ENCODE measurements at places on chromosomes 2 and 18. TPM values are rescaled to one million over a fixed set of nuclear protein-coding genes. Genes with fewer than 3 reads are reported as not detected.

DNA sequence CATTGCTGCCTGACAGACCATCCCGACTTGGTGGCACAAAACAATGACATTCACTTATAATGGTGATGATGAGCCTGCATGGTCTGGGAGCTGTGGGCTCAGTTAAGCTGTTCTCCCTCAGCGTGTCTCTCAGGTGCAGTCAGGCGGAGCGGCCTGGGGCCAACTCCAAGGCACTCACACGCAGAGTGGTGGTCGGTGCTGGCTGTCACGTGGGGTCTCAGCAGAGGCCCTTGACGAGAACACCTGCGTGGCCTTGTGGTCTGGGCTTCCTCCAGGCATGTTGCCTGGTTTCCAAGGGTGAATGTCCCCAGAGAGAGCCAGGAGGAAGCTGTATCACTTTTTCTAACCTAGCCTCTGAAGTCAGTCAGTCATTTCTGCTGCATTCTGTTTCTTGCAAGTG is 29.8 kb downstream of the ARMC9 start:
- DNase-seq = no peak

GRCh38 chr18:69947361-69948133 is at the start of gene CD226:
CD226 (minus strand) TSS chr18:69947873; CDS start chr18:69947406, 467 bp downstream.
- DNase-seq = no peak

GRCh38 chr18:24540896-24541295 is 80.5 kb downstream of the HRH4 start:
- no peak for DNase-seq

DNA sequence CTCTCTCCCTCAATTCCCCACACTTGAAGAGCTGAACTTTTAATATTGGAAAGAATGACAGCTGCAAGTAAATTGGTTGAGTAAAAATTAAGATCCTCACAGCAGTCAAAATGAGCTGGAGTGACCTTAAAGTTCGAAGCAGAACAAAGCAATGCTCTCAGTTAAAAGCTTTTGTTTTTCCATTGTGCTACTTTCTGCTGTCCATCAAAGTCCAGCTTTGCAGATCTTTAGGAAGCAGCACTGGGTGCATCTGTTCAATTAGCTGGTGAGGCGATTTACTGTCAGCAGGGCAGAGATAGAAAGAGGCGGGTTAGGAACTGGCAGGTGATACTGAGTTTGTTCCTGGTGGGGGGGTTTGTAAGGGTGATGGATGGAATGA is 834.8 kb downstream of the CPS1 start:
- peak; percentile 67 for DNase-seq

GRCh38 chr2:887639-888038 is 63.0 kb upstream of the SNTG2 start:
- peak; percentile 48 for DNase-seq

The HTR2B gene
- not detected for total RNA-seq

The CDKL4 gene
- not detected for total RNA-seq

The CFLAR gene
- total RNA-seq = 10.9 TPM

The TRAPPC12 gene
- total RNA-seq = 59.5 TPM

The GALR1 gene
- not detected for total RNA-seq

The EMX1 gene
- 0.43 TPM for total RNA-seq

The CNTNAP5 gene
- total RNA-seq = not detected

The CDCA7 gene
- 31.4 TPM for total RNA-seq
